ENCODE measurements at places on chromosomes 13 and 19.

DNA sequence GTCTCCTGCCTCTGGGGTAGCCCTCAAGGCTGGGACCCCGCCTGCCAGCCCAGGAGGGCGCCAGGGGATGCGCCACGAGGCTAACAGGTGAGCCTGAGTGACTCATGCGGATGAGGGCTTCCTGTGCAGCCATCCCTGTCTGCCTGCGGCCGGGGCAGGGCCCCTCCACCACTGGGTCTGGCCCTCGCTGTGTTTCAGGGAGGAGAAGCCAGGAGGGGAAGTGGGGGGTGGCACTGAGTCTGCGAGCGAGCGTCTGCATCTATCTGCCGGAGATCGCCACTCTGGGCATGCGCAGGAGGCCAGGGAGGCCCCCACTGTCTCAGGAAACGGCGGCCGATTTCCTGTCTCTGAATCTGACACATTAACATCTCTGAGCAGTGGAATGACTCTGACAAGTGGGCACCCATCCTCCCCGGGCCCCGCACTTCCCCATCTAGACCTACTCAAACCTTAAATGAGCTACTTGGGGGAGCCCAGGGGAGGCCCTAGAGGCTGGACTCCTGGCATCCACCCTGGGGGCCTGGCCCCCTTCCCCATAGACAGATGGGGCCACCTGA is 19.7 kb downstream of the RFX1 start:
- peak; percentile 99 for DNase-seq

DNA sequence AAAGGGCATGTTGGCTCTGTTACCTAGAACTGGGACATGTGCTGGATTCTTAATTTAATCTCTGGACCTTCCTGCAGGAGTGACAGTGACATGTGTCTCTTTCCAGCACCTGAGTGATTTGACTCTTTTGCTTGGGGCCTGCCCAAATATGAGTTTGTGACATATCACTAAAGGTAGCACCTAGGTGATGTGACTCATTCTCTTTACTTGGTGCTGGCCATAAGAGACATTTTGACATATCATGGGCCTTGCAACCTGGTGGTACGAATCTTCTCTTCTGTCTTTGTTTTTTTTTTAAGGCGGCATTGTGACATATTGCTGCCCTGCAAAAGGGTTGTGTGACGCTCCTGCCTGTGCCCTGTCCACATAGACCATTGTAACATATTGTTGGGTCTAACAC is 65.9 kb upstream of the ZNF43 start:
- DNase-seq: no peak

DNA sequence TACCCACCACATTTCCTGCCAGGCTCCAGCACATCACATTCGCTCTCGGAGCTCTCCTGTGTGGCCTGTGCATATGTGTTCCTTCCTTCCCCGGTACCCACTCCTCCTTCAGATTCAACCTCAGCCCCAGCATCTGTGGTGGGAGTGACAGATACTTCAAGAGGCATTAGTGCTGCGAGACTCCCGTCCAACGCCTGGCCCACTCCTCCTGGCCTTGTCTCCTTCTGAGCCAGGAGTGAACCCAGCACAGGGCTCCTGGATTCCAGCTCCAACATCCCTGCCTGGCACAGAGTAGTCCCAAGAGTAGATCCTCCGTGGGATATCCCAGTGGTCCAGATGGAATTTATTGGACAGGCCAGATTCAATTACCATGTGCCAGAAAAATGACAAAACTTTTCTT is 55.9 kb downstream of the SACS start:
- DNase-seq: no peak

- DNase-seq: peak; percentile 73
Measured at GRCh38 chr19:46713781-46714443, 3.0 kb downstream of the PRKD2 start.

DNA sequence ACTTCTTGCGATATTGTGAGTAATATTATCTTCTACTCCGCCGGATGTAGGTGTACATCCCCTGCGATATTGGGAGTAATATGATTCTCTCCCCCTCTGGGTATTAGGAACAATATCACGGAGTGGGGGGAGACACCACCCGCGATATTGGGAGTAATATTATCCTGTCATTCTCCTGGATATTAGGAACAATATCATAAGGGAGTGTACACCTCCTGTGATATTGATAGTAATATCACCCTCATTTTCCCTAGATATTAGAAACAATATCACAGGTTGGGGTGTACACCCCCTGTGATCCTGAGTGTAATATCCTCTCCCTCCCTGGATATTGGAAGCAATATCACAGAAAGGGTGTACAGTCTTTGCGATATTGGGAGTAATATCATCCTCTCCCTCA is 64.3 kb upstream of the CEACAM21 start:
- no peak for DNase-seq

DNA sequence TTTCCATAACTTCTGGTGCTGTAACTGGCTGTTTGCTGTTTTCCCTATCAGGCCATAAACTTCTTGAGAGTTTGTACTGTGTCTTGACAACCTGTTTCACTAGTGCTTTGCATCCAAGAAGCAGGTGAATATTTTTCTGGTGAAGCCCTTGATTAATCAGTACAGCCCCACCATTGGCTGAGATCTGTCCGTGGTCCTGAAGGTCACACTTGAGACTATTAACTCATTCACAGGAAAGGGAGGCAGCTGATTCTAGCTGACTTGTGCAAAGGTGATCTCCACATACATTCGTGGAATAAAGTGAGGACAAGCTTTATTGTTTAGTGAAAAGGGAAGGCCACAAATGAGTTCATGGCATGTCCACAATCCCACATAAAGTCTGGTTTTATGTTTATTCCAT is 61.4 kb upstream of the ZNF835 start:
- no peak for DNase-seq

GRCh38 chr13:24124789-24125476 is 35.6 kb upstream of the SPATA13 start:
- DNase-seq: no peak

DNA sequence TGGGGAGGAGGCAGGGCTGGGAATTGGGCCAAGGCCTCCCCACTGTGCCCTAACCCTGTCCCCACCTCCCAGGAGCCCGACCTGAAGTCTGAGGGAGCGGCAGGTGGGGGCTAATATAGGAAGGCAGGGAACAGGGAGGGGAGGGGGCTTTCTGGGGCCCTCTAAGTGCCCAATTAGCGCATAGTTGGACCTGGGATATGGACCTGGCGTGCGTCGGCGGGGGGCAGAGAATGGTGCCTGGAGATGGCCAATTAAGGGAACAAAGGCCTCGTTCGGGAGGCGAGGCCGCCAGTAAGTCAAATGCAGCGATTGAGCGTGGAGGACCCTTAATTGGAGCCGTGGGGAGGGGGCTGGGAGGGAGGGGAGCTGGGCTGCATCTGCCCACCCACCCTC is at the start of gene C19orf85:
Gene C19orf85, minus strand, starts transcription at position 90 of the 393 bp plus-strand sequence. CDS start 197 bp downstream, outside the sequence.
- DNase-seq: no peak

DNA sequence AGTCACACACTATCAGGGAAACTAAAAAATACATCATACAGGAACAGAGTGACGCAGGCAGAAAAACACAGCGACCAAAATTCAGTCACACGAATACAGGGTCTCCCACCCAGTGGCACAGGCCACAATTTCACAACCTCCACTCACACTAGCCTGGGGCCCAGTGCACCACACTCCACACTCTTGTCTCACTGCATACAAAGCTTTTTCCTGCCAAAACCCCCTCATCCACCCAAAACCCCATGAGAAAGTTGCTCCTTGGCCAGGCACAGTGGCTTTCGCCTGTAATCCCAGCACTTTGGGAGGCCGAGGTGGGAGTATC is 1.2 kb downstream of the S1PR5 start:
- DNase-seq: no peak

- no peak for DNase-seq
Measured at GRCh38 chr19:48633148-48634035, 3.8 kb downstream of the DBP start.

DNA sequence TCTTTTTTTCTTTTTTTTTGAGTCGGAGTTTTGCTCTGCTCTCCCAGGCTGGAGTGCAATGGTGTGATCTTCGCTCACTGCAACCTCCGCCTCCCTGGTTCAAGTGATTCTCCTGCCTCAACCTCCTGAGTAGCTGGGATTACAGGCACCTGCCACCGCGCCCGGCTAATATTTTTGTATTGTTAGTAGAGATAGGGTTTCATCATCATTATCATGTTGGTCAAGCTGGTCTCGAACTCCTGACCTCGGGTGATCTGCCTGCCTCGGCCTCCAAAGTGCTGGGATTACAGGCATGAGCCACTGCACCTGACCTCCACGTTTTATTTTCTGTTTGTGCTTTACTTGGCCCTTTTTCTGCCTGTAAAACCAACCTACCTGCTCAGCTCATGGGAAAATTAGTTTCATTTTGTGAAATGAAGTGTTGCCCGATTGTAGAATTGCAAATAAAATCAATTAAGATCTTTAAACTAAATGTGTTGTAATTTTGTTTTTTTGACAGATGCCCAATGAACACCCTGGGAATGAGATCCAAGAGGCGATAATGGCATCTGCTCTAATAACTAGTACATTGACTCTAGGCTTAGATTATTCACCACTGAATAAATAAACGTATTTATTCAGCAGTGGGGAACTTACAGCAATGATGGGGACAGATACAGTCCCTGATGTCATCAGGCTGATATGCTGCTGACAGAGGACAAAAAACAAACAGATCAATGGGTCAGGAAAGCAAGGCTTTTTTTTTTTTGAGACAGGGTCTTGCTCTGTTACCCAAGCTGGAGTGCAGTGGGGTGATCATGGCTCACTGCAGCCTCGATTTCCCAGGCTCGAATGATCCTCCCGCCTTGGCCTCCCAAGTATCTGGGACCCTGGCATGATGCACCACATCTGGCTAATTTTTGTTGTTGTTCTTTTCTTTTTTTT is 2.2 kb upstream of the RAB11B start:
- no peak for DNase-seq

DNA sequence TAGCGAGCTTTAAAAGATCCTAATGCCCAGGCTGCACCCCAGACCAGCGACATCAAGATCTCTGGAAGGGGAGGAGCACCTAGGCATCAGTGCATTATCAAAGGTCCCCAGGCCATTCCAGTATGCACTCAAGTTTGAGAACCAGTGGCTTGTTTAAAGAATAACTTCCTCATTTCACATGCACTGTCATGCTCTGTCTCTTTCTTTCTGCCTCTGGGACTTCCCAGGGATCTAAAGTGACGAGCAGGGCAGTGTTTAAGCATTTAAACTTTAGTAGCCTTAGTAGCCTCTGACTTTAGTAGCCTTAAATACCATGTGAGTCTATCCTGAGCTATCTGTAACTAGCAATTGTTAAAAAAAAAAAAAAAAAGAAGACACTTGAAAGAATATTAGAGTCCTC is 8.9 kb upstream of the FARP1 start:
- DNase-seq: no peak

- DNase-seq: no peak
Measured at GRCh38 chr19:48558018-48558684, 6.2 kb downstream of the SULT2B1 start.

DNA sequence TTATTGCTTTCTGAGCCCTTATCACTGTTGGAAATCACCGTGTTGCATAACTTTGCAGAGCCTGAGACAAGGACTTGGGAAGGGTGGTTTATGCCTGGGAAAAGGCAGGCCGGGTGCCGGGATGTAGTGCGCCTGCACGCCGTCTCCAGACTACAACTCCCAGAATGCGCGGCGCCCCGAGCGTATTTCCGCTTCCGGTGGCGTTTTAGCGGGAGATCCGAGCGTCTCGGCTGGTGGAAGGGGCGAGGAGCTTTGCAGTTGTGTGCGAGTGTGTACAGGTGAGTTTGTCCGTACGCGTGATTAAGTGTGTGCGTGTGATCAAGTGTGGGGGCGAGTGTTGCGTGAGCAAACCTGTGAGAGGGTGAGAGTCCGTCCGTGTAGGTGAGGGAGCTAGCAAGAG is 75.4 kb downstream of the PEG3 start:
- DNase-seq: no peak

- no peak for DNase-seq
Measured at GRCh38 chr13:40564342-40565001, 102.0 kb downstream of the FOXO1 start.

DNA sequence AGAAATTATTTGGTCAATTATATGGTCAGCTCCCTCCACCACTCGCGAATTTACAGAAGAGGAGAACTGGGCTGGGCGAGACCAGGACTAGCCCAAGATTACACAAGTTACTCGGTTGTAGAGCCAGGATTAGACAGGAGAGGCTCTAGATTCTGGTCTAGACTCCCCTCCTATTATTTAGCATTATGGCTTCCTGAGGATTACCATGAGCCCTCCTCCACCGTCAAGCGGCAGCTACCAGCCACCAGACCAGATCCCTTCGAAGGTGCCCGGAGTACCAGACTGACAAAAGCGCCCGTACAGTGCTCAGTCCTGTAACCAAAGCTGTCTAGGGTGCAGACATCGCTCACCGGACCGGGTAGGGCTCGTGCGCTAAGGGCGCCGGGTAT is 497 bp upstream of the MLNR start:
- DNase-seq: no peak

DNA sequence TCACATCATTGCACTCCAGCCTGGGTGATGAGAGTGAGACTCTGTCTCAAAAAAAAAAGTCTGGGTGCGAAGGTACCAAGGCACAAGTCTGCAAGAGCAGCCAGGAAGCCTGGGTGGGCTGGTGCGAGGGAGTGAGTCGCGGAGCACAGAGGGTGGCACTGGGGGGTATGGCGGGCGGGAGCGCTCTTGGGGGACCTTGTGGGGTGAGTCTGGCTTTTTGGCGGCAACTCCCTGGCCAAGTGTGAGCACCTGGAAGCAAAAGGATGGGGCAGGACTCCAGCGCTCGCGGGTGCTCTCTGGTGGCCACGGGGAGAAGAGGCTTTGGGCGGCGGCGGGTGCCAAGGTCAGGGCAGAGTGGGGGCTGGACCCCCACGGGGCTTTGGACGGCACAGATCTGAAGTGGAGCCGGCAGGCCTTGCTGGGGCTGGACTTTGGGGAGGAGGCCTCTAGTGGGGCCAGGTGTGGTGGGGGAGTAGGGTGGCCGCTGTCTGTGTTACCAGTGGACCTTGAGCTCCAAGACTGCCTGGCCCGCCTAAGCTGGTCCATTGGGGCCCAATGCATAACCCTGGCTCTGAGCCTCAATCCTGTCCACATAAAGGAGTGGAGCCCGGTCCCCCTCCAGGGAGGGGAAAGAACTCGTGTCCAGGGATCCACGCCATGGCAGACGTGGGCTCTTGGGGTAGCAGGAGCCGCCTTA is 1.6 kb downstream of the P2RY11 start:
- peak; percentile 58 for DNase-seq

DNA sequence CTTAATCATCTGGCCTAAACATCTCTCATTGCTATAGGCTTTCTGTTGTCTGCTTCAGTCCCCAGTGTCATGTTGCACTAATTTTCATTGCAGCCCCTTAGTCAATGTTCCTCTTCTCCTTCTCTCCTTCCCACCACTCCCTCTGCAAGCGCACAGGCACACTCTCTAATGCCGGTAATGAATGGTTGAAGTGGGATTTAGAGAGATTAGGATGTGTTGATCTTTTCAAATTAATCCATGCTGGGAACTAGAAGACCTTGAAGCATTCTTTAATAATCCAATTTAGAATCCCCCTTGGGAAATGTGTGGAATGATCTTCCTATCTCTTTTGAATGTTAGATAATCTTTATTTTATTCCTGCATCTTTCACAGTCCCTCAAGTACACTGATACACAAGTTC is 33.2 kb upstream of the NDFIP2 start:
- DNase-seq: no peak

GRCh38 chr13:43877766-43878165 is 1.8 kb downstream of the CCDC122 start:
- no peak for DNase-seq
